Erythroblast (primary cell): ENCODE measurements at places on chromosomes 3 and 15.

DNA sequence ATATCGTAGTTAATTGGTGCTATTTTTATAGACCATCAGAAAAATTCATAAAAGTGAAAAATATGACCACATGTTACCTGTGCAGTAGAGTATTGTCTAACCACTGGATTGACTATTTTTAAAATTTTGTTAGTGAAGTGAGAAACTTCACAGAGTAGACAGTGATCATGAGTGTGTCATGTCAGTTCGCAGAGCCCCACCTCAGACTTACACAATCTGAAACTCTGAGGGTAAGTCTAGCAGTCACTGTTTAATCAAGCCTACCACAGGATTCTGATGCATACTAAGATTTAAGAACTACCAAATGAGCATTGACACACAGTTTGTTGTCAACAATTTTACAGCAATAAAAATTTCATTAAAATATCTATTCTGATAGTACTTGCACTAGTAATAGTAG is 552.9 kb upstream of the SUCLG2 start:
- DNase-seq: no peak

GRCh38 chr15:60540002-60540651 is 61.2 kb upstream of the ICE2 start:
- no peak for DNase-seq

DNA sequence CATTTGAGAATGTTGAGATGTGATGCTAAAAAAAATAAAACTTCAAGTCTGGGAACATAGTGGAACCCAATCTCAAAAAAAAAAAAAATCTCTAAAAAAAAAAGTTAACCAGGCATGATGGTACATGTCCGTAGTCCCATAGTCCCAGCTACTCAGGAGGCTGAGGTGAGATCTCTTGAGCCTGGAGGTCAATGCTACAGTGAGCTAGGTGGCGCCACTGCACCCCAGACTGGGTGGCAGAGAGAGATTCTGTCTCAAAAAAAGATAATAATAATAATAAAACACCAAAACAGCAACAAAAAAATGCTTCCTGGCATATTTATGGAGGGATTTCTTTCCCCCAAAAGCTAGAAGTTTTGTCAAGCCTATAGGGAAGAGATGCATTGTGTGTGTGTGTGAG is 361.6 kb downstream of the ROBO1 start:
- no peak for DNase-seq

DNA sequence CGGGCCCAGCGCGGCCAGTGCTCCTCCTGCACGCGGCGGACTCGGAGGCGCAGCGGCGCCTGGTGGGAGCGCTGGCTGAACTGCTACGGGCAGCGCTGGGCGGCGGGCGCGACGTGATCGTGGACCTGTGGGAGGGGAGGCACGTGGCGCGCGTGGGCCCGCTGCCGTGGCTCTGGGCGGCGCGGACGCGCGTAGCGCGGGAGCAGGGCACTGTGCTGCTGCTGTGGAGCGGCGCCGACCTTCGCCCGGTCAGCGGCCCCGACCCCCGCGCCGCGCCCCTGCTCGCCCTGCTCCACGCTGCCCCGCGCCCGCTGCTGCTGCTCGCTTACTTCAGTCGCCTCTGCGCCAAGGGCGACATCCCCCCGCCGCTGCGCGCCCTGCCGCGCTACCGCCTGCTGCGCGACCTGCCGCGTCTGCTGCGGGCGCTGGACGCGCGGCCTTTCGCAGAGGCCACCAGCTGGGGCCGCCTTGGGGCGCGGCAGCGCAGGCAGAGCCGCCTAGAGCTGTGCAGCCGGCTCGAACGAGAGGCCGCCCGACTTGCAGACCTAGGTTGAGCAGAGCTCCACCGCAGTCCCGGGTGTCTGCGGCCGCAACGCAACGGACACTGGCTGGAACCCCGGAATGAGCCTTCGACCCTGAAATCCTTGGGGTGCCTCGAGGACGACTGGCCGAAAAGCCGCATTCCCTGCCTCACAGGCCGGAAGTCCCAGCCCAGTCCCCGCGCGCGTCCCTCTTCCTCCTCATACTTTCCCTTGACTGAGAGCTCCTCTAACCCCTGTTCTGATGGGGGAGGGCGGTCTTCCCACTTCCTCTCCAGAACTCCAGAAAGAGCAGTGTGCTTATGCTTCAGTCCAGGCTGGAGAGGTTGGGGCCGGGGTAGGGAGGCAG is 1.4 kb upstream of the IL17RC start:
- peak; percentile 80 for DNase-seq

DNA sequence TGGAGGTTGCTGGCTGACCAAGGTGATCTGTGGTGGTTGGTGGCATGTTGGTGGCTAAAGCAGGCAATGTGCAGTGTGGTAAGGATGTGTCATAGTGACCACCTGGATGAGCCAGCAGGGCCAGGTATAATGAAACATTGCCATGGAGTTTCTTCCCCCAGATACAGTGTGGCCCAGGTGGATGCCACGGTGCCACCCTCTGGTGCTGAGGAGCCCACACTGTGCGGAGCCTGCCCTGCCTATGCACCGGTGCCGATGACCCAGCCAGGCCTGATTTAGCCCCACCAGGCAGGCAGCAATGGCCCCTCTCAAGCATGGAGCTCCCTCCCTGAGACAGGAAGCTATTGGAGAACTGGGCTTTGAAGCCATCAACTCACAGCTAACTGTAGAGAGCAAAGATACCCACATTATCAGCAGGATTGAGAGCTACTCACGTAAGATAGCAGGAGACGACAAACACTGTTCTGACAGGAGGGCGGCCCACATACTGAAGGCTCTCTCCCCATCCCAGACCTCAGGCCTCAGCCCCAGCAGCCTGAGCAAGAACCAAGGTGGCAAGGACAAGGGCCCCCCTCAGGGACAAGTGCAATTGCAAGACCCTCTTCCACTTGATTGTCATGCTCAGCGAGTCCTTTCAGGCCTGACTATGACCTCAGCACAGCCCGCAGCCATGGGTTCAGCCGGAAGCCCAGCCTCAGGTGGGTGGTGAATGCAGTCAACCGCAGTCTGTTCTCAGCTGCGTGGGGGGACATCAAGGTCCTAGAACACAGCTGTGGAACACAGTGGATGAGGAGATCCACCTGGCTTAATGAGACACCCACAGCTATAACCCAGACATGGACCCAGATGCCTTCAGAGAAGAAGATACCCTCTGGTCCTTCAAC is 82.8 kb upstream of the CDV3 start:
- DNase-seq: no peak

DNA sequence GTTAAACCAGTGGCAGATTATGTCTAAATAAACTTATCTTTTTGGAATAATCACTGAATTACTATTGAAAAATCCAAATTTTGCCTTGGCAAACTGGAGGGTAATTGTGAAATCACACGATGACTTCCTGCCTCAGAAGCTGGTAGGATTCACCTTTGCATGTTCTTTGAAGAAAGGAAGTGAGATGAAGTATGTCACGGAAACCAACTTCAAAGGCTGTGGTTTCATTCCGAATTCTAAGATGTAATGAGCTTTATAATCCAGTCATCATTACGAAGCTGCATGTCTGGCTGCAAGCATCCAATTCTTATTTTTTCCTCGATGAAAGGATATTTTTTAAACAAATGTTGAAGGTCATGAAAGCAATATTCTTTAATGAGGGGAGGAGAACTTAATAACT is 15.0 kb upstream of the ZBED2 start:
- DNase-seq: no peak

GRCh38 chr15:92833106-92833433 is 67.1 kb upstream of the CHD2 start:
- no peak for DNase-seq

DNA sequence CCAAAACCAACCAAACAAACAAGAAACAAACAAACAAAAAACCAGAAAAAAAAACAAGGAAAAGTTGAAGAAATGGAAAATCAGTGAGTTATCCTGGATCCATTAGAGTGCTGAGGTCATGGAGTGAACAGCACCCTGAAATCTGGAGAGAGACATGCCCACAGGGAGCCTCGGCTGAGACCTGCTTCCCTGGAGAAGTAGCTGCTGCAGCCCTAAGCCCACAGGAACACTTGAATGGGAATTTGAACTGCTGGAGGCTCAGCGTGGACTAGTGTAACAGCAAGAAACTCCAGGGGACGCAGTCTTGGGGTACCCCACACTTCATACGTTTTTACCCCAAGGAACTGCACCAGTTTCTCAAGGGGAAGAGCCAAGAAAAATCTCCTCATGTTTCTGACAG is 144.1 kb upstream of the UBE3A start:
- DNase-seq: no peak

DNA sequence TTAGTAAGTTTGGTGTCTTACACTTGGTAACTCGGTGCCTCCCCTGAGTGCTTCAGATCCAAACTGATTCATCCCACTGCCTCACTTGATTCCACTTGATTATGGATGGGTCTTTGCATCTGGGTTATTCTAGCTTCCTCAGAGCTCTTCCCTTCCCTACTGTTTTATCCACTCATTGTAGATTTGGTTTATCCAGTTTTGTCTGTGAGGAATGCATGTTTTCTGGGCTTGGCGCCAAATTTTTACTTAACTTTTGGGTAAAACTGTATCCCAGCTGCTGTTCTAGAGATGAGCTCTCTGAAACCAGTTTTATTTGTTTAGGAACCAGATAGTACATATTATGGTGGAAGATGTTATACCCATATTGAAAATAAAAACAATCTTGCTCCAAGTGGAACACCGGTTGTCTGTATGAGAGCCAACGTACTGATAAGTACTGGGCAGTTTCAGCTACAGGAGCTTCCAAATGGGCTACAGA is 20.9 kb downstream of the RAD54L2 start:
- peak; percentile 34 for DNase-seq

DNA sequence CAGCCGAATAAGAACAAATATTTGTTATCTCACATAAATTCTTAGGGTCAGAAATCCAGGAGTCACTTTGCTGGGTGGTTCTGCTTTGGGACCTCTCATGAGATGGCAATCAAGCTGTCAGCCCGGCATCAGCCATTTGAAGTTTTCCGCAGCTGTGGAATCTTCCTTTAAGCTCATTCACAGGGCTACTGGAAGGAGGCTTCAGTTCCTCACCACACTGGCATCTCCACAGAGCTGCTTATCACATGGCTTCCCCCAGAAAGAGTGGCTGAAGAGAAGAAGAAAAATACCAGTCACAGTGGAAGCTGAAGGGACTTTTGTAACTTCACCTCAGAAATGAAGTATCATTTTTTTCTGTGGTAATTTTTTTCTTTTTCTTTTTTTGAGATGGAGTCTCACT is 267.7 kb downstream of the CHL1 start:
- no peak for DNase-seq

DNA sequence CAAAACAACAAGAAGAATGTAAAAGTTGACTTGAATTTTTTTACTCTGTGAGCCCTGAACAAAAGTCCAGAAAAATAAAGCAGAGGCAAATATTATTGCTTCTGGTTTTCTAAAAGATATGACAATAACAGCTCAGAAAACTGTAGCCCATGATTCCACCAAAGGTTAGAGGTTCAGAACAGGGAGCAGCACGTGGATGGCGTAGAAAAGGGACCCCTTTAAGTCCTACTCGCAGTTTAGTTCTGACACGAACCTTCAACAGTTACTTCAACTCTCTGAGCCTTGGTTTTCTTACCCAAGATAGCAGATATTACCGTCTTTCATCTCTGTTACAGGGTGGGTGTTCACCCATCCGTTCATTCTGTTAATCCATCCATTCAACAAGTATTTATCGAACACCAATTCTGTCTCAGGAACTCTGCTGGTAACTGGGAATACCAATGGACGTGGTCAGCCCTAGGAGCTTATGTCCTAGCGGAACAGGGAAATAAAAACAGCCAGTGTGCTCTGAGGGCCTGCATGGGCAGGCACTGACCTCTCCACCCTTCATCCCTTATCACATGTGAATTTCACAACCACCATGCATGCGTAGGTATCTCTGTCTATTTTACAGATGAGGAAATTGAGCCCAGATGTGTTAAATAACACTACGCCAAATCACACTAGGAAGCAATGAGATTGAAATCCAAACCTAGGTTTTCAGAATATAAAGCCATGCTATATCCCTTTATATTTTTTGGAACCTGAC is 274.2 kb upstream of the ICE2 start:
- DNase-seq: no peak

GRCh38 chr15:99729920-99730319 is 3.3 kb downstream of the LYSMD4 start:
- peak; percentile 55 for DNase-seq

GRCh38 chr3:110101361-110101760 is 764.0 kb upstream of the DPPA4 start:
- no peak for DNase-seq

- no peak for DNase-seq
Observed at GRCh38 chr3:112407214-112407887, 74.4 kb downstream of the CD200 start.

DNA sequence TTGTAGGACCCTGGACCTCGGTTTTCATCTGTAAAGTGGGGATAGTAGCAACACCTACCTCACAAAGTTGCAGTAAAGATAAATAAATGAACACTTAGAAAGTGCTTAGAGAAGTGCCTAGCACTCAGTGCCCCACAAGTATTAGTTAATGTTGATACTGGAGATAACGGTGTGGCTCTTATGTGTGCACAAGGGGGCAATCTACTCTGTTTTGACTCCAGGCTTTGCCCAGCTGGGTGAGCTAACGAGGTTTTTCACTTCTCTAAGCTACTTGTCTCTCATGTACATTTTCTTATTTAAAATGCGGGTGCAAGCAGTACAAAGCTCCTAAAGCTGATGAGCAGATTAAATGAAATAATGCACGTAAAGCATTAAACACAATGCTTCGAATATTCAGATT is 193.5 kb upstream of the ICE2 start:
- DNase-seq: no peak

GRCh38 chr15:40263024-40263754 is 19.7 kb downstream of the ANKRD63 start:
- DNase-seq: no peak

GRCh38 chr15:23912191-23912590 is 225.1 kb upstream of the NDN start:
- no peak for DNase-seq

GRCh38 chr3:54792584-54792983 is 135.3 kb downstream of the LRTM1 start:
- DNase-seq: no peak

DNA sequence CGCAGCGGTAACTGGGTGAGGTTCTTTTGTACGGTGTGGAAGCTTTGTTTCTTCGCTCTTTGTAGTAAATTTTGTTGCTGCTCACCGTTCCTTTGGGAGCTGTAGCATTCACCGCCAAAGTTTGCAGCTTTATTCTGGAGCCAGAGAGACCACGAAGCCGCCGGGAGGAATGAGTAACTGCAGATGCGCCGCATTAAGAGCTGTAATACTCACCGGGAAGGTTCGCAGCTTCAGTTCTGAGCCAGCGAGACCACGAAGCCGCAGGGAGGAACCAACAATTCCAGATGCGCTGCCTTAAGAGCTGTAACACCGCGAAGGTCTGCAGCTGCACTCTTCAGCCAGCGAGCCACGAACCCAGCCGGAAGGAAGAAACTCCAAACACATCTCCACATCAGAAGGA is 56.0 kb upstream of the DYNC1LI1 start:
- DNase-seq: no peak

DNA sequence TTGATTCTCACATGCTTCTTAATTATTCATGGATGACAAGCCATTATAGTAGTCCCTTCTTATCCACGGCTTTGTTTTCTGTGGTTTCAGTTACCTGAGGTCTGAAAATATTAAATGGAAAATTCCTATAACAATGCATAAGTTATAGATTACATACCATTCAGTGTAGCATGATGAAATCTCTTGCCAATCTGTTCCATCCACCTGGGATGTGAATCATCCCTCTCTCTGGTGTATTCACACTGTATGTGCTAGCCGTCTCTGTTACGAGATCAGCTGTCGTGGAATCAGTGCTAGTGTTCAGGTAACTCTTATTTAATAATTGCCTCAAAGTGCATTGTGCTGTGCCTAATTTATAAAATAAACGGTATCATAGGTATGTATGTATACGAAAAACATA is 5.2 kb downstream of the WDR5B start:
- no peak for DNase-seq

- no peak for DNase-seq
Observed at GRCh38 chr3:179184826-179185225, 36.7 kb downstream of the PIK3CA start.

GRCh38 chr3:63795438-63795837 is 23.7 kb upstream of the C3orf49 start:
- no peak for DNase-seq
